ENCODE measurements at places on chromosomes 1 and 21. TPM values are rescaled to one million over a fixed set of nuclear protein-coding genes. Genes with fewer than 3 reads are reported as not detected.
A peak's percentile ranks its signal among the peaks of the same experiment; 100 is the strongest.

Gene WLS
- 50.9 TPM for total RNA-seq

Gene C2CD4D
- 0.51 TPM for total RNA-seq

- peaks cover 12% of the 10 kb centered on the region for H3K4me1 ChIP-seq
- no peak overlapping the region for H3K4me3 ChIP-seq
- no peaks in the 10 kb centered on the region for H3K27me3 ChIP-seq
- peak overlapping the region; percentile 62 for H3K27ac ChIP-seq
Observed at GRCh38 chr1:14988636-14989035, 164.9 kb upstream of the TMEM51 start.

GRCh38 chr1:51693419-51694155, 76.7 kb downstream of the OSBPL9 start:
- H3K27ac ChIP-seq, result no peak overlapping the region
- no peaks in the 10 kb centered on the region for H3K27me3 ChIP-seq
- H3K4me1 ChIP-seq, result peaks cover 79% of the 10 kb centered on the region
- no peak for DNase-seq
- H3K4me3 ChIP-seq, result no peak overlapping the region

GRCh38 chr21:34008618-34009017, 64.8 kb upstream of the MRPS6 start:
- no peaks in the 10 kb centered on the region for H3K4me1 ChIP-seq
- H3K27me3 ChIP-seq, result no peaks in the 10 kb centered on the region
- H3K27ac ChIP-seq, result no peak overlapping the region
- H3K36me3 ChIP-seq, result no peaks in the 10 kb centered on the region
- DNase-seq, result no peak
- no peak overlapping the region for H3K4me3 ChIP-seq

DNA sequence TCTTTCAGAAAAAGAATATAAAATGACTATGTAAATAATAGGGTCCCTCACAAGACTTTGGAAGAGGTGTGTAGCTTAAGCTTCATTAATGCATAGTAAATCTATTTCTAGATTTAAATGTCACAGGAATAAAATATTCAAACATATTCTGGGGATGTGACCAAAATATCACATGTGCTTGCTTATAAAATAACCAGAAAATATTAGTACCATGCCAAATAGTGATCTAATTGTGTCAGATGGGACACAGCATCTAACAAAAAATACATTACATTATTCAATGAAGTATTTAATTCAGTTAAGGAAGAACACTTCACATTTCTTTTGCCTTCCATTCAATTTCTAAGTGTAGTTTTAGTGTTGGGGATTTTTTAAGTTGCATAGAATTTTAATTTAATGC, 179.5 kb downstream of the LRRC40 start:
- no peaks in the 10 kb centered on the region for H3K4me1 ChIP-seq
- no peak overlapping the region for H3K27ac ChIP-seq
- no peak overlapping the region for H3K4me3 ChIP-seq

GRCh38 chr1:88922214-88922613, 30.8 kb upstream of the GTF2B start:
- peaks cover 91% of the 10 kb centered on the region for H3K36me3 ChIP-seq
- H3K4me3 ChIP-seq, result no peak overlapping the region
- no peaks in the 10 kb centered on the region for H3K4me1 ChIP-seq
- DNase-seq, result no peak

DNA sequence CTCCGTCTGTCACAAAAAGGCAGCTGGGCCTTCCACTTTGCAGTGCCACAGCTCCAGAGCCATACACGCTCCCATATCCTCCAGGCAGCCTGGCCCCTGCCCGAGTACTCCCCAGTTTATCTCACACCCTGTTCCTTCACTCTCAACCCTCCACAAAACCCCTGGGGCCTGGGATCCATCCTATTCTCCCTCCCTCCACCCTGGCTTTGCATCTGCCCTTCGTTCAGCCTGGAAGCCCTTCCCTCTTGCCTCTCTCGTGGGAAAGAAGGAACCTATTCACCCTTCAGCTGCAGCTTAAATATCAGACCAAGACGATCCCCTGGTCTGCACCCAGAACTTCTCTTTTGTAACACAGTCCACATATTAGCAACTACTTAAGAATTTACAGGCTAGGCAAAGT, 56.7 kb downstream of the CAMK2N1 start:
- DNase-seq, result no peak
- H3K27me3 ChIP-seq, result peaks cover 26% of the 10 kb centered on the region
- no peaks in the 10 kb centered on the region for H3K4me1 ChIP-seq
- H3K27ac ChIP-seq, result no peak overlapping the region
- H3K36me3 ChIP-seq, result no peaks in the 10 kb centered on the region
- no peak overlapping the region for H3K4me3 ChIP-seq

- DNase-seq, result peak; percentile 85
- H3K36me3 ChIP-seq, result peaks cover 97% of the 10 kb centered on the region
- peak overlapping the region; percentile 63 for H3K27ac ChIP-seq
- H3K4me1 ChIP-seq, result peaks cover 64% of the 10 kb centered on the region
- no peaks in the 10 kb centered on the region for H3K27me3 ChIP-seq
- no peak overlapping the region for H3K4me3 ChIP-seq
Observed at GRCh38 chr1:36350659-36351226, 27.3 kb upstream of the EVA1B start.

DNA sequence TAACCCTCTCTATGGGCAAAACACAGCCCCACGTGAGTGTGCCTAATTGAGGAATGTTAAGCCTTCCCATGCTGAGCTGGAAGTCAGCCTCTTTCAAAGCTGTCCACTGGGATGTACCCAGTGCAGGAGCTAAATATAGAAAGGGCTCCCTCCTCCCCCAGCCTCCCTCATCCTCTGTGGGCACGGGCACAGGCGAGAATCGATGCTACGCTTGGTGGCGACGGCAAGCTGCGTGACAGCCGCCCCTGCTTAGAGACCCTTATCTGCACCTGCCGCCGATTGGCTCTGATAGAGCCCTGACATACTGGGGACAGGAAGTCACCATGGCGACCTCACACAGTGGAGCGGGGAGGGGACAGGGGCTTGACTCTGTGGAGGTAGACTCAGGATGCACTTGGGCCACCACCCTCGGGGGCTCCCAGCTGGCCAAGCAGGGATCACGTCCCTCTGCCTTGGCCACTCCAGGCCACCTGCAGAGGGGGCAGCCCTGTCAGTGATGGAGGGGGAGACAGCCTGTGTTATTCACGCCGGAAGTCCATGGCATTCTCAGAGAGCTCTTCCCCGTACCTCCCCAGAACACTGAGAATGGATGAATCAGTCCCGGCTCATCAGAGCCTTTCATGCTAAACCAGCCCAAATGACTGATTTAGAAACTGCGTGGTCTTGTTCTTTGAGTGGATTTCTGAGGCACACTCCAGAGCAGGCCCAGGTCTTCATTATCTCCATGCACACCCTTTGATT, 84.8 kb downstream of the KCND3 start:
- H3K27me3 ChIP-seq, result no peaks in the 10 kb centered on the region
- H3K4me1 ChIP-seq, result no peaks in the 10 kb centered on the region
- no peaks in the 10 kb centered on the region for H3K36me3 ChIP-seq

DNA sequence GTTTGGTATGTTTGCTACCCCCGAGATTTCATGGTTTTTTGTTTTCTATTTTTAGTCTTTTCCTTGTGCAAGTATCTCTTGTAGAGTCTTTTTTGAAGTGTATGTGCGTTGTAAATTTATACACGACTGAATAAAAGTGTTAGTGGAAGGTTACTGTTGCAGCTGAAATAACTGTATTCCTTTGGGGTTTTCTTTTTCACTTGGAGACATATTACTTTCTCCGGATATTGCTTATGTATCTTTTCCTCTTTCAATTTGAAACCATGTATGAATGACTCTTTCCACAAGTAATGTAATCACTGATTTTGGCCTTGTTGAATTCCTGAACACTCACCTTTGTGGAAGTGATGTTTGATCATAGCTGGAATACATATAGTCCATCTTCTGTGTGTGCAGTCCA, 956 bp downstream of the URB2 start:
- H3K27ac ChIP-seq, result no peak overlapping the region
- peaks cover 31% of the 10 kb centered on the region for H3K4me1 ChIP-seq
- no peaks in the 10 kb centered on the region for H3K27me3 ChIP-seq
- peak overlapping the region; percentile 94 for H3K4me3 ChIP-seq

DNA sequence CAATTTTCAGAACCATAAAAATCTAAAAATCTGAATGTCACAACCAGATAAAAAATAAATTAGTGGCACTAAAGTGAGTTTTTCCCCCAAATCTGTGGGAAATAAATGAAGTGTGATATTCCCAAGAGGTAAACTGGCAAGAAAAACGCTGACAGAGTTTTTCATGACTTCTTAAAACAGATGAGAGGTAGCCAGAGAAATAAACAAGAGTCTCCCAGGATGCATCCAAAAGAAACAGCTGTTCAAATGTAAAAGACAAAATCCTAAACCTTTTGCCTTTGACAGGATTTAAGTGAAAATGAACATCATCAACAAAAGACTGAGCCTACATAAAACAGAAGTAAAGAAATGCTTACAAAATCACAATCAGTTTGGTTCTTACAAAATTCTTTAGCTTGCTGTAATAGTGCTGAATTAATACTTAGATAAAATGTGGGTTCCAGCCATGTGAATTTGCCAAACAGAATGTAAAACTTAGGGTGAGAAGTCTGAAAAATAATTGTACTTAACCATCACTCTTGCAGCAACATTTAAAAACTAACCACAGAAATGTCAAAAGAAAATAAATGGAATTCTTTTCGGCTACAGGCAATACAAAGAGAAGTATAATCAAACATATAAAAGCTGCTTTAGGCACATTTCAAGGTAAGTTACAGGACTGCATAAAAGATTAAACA, 133.6 kb downstream of the EIF4G3 start:
- no peaks in the 10 kb centered on the region for H3K36me3 ChIP-seq
- H3K4me3 ChIP-seq, result no peak overlapping the region
- no peak overlapping the region for H3K27ac ChIP-seq
- peaks cover 12% of the 10 kb centered on the region for H3K4me1 ChIP-seq
- no peaks in the 10 kb centered on the region for H3K27me3 ChIP-seq

DNA sequence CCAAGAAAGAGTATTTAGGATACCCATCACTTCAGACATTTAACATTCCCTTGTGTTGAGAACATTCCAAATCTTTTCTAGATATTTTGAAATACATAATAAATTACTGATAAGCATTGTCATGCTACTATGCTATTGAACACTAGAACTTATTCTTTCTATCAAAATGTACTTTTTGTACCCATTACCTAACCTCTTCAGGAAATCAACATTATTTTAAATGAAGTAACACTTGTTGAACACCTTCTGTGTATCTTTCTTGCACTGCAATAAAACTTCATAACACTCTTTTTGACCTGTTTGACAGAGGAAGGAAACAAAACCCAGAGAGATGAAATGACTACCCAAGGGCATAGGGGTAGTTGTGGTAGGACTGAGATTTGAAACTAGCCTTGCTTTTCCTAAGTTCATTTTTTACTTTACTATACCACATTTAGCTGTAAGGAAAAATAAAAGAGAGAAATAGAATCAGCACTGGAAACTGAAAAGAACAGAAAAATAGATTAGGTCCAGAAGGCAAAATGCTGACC, 99.4 kb downstream of the UCHL5 start:
- no peaks in the 10 kb centered on the region for H3K27me3 ChIP-seq
- H3K4me3 ChIP-seq, result no peak overlapping the region
- no peak overlapping the region for H3K27ac ChIP-seq
